Hepatic stellate cell (primary cell): ENCODE measurements at places on chromosomes 6 and 20.

GRCh38 chr6:107235511-107235910 lies 120.2 kb upstream of the BEND3 start:
- no peak for DNase-seq

GRCh38 chr6:64415926-64416325 lies 780.3 kb downstream of the PHF3 start:
- DNase-seq, result no peak

GRCh38 chr6:15739867-15740266 lies 77.0 kb upstream of the DTNBP1 start:
- DNase-seq, result no peak

DNA sequence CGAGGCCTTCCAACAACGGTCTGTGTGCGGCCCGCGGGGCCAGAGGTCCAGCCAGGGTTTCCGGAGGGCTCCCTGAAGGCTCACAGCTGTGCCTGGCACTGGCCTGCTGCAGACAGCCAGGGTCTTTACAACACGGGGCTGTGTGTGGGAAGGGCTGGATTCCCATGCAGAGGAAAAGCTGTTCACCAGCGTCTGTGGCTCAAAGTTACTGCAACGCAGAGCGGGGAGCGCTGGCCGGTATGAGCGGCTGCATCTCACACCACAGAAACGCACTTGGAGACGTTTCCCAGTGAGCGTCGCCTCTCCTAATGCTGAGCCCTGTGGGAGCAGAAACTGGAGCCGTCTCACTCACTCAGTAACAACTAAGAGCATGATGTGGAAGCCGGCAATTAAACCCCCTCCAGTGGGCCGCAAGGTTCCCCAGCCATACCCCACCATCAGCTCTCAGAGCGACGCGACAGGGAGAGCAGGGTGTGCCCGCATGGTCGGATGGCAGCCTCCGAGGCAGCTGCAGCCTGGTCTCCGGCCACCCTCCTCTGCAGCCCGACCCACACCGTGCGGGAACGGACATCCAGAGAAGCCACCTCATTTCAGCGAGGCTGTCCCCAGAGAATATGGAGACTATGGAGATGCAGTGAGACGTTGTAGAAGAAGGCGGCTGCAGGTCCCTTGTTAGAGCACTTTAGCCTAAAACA lies 42.6 kb downstream of the DLL1 start:
- DNase-seq, result peak; percentile 40

- no peak for DNase-seq
Measured at GRCh38 chr6:63864061-63864460, 228.5 kb downstream of the PHF3 start.

DNA sequence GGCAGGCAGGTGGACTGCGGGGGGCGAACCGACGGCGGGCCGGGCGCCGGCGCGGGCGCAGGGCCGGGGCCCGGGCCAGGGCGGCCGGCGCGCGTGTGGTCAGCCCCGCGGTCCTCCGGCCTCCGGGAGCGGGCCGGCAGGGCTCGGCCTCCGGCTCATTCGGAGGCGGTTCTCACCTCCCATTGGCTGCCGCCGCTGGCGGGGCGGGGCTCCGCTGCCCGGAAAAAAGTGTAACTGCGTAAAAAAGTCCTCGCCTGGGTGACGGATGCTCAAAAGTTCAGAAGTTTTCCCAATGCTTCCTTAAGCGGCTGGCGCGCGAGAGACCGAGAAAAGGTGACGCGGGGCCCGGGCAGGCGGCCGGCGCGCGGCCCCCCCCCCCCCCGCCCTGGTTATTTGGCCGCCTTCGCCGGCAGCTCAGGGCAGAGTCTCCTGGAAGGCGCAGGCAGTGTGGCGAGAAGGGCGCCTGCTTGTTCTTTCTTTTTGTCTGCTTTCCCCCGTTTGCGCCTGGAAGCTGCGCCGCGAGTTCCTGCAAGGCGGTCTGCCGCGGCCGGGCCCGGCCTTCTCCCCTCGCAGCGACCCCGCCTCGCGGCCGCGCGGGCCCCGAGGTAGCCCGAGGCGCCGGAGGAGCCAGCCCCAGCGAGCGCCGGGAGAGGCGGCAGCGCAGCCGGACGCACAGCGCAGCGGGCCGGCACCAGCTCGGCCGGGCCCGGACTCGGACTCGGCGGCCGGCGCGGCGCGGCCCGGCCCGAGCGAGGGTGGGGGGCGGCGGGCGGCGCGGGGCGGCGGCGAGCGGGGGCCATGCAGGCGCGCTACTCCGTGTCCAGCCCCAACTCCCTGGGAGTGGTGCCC lies at the start of gene FOXC1:
Gene FOXC1 (plus strand): TSS at position 268 of the 849 bp plus-strand sequence. CDS start 531 bp downstream, at position 799.
- DNase-seq, result peak; percentile 99

DNA sequence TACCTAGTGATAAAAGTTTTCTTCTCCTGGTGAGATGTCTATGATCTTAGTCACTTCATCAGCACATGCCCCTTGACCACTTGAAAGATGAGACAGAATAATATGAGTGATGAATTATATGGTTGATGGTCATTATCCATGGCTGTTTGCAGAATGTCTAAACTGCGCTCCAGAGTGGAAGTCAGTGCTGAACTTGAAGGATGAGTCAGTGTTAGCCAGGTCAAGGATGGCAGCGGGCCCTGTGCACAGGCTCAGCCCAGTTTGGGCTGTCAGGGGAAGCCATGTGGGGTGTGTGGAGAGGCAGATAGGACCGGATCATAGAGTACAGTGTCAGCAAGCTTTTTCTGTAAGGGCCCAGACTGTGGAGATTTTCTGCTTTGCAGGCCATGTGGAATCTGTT lies 67.2 kb upstream of the KIF25 start:
- DNase-seq, result no peak

GRCh38 chr6:163343609-163344008 lies 70.9 kb upstream of the QKI start:
- DNase-seq, result no peak

DNA sequence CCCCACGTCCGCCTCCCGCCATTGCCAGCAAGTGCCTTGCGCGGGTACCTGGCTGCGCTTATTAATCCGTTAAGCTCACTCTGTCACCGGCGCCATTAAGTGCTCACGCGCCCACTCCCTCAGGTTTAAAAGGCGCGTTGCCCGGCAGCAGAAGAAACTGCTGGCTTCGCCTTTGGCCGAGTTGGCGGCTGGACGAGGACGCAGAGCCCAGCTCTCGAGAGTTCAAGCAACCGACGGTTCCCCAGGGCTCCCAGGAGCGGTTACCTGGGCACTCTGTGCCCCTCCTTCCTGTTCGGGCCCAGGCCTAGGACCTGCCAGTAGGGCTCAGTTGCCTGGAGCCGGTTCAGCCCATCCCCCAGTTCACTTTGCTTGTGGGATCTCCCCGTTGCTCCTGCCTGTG lies at the start of gene GGTLC1:
Gene GGTLC1 (minus strand): TSS at position 219 of the 400 bp plus-strand sequence. CDS start 2,168 bp downstream, outside the sequence.
- DNase-seq, result no peak

DNA sequence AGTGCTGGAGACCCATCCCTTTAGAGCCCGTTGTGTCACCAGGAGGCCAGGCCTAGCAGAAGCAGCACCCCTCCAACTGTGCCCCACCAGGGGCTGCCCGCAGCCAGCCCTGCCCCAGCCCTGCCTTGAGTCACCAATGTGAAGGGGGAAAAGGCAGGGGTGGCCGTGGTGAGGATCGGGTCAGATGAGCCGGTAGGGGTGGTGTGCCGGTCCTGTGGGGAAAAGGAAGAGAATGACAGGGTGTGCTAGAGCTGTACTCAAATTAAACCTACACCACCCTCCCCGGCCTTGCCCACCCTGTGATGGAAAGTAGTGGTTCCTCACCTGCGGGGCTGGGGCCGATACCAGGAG lies 3.1 kb downstream of the SAPCD1 start:
- no peak for DNase-seq

- DNase-seq, result no peak
Measured at GRCh38 chr6:42332916-42333315, 115.3 kb upstream of the MRPS10 start.

GRCh38 chr20:52524861-52525260 lies 333.3 kb upstream of the ZFP64 start:
- DNase-seq, result no peak

DNA sequence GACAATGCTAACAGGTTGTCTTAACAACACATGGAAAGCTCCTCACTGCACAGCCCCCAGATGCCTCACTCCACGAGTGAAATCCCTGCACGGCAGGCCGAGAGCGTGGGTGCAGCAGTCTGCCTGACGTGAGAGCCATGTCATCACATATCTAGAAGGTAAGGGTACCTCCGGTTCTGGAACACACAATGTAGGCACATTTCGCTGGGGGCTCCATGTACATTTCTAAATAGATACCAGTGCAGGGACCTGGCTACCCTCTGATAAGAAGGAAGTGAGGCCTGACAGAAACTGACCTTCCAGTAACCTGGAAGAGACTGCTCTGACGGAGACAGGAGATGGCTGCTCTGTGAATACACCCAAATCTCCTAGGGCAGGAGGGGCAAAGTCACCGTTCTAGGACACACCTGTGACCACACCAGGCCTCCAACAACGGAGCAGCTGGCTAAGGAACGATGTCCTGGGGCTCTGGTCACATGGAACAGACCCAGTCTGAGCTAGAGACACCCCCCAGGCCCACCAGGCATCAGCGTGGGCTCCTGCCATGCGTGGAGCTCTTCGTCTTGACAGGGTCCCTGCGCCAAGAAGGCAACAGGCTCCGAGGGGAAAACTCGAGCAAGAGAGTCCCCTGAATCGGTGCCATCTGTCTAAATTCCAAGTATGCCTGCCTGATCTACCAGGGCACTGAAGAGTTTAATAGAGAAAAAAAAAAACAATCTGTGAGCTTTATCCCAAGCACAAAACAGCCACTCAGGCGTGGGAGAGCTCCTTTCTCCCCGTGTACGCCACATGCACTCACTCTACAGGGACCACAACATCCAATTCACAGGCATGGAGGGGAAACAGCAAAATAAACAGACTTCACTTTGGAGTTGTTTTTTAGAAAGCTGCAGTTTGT lies 27.5 kb downstream of the RNASET2 start:
- no peak for DNase-seq

DNA sequence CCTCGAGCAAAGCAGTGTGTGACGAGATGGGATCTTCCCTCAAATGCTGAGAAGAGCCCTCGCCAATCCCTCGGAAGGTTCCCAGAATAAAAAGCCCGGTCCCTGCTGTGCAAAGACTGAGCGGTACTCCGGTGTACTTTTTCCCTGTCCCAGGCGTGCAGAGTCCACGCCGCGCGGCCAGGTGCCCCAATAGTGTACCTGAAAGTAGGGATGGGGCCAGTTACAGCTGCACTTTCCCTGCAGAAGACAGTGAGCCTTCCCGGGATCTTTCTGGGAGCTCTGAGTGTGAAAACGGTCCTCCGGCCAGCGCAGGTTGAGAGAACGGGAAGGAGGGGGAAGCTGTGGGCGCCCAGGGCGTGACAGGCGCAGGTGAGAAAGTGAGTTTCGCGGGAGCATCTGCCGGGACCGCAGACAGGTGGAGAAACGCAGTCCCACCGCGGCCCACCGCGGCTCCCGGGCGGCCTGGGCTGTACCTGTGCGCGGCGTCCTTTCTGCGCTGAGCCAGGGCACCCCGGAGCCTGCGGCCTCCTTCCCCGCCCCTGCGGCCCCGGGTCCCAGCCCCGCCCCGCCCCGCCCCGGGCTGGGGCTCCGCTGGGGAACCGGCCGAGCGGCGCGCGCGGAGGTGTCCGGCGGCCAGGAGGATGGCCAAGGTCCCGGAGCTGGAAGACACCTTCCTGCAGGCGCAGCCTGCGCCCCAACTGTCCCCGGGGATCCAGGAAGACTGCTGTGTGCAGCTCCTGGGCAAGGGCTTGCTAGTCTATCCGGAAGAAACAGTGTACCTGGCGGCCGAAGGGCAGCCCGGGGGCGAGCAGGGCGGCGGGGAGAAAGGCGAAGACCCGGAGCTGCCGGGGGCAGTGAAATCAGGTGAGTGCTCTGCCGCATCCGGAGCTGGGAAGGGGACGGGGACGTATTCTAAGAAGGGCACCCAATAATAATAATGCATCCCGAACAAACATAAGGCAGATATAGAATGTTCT lies at the start of gene RFX6:
Gene RFX6 (plus strand): TSS at position 608 of the 977 bp plus-strand sequence. CDS start 34 bp downstream, at position 642.
- DNase-seq, result no peak

DNA sequence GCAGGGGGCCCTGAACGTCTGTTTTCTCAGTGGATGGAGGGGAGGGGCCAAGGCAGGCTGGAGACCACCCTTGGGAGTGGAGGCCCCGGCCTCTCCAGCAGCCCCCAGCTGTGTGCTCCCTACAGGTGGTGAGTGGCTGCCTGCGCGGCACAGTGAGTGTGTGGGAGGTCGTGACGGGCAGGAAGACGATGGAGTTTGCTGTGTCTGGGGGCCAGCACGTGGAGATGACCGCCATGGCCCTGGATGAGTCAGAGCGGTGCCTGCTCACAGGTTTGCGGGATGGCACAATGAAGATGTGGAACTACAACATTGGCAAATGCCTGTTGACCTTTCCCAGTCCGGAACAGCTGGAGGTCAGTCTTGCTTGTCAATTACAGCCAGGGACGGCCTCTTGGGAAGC lies 52.6 kb downstream of the EFCAB8 start:
- DNase-seq, result no peak

GRCh38 chr6:3280866-3281465 lies 22.2 kb downstream of the PSMG4 start:
- no peak for DNase-seq

- no peak for DNase-seq
Measured at GRCh38 chr6:24228123-24228522, 102.1 kb downstream of the NRSN1 start.

- no peak for DNase-seq
Measured at GRCh38 chr6:115583290-115583689, 477.4 kb downstream of the FRK start.

DNA sequence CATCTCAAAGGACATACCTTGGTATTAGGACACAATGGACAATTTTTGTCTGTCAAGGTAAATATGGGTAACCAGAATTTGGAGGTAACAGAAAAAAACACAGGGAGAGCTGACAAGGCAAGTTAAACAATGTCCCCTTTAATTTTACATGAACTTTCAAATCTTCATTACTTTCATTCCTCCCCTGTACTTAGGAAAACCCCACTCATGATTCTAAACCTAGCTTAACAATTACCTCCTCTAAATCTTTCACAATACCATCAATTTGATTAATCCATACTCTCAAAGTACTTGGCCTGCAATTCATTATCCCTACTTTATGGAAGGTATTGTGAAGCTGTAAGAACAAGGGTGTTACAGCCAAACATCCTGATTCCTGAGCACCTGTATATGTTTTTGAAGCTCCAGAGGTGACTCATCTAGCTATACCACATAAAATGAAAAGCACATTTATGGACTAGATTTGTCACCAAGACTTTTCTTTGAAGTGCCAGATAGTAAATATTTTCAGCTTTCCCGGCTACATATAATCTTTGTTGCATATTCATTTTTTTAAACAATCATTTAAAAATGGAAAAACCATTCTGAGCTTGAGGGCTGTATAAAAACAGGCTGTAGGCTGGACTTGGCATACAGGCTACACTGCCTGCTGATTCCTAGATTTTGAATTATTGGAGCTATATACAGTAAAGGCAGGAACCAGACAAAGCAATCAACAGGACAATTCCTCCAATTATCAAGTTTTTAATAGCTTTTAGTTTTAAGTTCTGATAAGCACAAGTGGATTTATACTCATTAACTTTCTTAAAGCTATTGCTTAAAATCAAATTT lies 22.9 kb downstream of the DEK start:
- DNase-seq, result no peak
